Esophagus mucosa (tissue), 1 donor: ENCODE measurements at places on chromosomes 7 and 10.

DNA sequence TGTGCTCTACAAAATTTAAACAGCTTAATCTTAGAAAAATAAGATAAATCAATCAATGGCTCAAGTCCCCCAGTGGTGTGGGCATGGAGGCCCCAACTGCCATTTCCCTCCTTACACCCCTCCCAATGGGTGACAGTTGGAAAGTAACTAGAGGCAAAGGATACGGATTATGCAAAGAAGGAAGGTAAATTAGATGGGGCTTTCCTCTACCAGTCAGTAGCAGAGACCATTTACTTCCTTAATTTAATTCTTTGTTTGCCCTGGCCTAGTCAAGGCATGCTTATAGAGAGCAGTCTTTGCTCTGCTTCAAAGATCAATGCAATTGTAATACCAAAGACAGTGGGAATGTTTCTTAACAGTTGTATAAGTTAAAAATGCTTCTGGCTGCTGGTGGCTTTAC, 63.3 kb upstream of the PAPSS2 start:
- ATAC-seq = peak; percentile 69

GRCh38 chr7:83271212-83272099, 108.8 kb upstream of the PCLO start:
- no peak for ATAC-seq

GRCh38 chr7:114554781-114555537, 140.3 kb downstream of the FOXP2 start:
- peak; percentile 80 for ATAC-seq

DNA sequence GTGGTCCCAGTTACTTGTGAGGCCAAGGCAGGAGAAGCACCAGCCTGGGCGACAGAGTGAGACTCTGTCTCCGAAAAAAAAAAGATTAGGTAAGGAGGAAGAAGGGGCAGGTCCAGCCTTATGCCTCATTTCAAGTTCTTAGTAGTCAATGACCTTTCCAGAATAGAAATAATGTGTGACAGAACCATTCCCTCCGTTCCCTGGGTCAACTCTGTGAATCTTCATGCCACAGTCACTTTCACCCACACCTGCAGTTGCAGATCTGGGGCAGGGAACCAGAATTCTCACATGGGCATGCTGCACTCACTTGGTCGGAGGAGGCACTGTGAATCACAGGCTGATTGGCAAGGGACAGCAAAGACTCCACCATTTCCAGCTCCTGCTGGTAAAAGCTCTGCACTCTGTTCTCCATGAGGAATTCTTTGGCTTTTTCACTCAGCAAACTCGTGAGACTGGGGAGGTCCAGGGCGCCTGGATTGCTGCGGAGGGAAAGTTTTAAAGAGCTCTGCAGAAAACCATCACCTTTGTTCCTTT, 20.7 kb downstream of the STN1 start:
- ATAC-seq = no peak

GRCh38 chr10:21230219-21230618, 295.3 kb downstream of the SKIDA1 start:
- no peak for ATAC-seq
